ENCODE measurements at places on chromosomes 2 and 18. TPM values are rescaled to one million over a fixed set of nuclear protein-coding genes. Genes with fewer than 3 reads are reported as not detected.

The PID1 gene
- 7.3 TPM for total RNA-seq

DNA sequence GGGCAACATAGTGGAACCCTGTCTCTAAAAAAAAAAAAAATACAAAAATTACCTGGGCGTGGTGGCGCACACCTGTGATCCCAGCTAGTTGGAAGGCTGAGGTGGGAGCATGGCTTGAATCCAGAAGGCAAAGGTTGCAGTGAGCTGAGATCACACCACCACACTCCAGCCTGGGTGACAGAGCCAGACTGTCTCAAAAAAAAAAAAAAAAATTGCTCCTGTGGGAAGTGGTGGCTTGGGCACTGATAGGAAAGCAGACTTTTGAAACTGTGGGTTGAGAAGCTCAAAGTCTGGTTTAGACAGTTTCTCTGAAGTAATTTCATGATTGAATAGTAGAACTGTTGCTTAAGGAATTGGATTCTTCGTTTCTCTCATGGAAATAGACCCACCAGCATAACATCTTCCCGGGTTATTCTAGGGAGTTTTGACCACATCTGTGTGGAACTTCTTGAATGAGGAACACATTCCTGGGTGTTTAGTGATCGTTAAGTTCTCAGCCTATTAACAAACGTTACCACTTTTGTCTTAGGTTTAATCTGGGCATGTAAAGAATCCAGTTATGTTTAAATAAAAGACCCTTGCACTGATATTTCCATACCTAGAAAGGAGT, 33.5 kb downstream of the GRHL1 start:
- no peak overlapping the region for H3K27ac ChIP-seq
- no peak for DNase-seq
- peaks cover 21% of the 10 kb centered on the region for H3K4me1 ChIP-seq

The IAH1 gene
- 101 TPM for total RNA-seq

The PPP1R1C gene
- 39.1 TPM for total RNA-seq

DNA sequence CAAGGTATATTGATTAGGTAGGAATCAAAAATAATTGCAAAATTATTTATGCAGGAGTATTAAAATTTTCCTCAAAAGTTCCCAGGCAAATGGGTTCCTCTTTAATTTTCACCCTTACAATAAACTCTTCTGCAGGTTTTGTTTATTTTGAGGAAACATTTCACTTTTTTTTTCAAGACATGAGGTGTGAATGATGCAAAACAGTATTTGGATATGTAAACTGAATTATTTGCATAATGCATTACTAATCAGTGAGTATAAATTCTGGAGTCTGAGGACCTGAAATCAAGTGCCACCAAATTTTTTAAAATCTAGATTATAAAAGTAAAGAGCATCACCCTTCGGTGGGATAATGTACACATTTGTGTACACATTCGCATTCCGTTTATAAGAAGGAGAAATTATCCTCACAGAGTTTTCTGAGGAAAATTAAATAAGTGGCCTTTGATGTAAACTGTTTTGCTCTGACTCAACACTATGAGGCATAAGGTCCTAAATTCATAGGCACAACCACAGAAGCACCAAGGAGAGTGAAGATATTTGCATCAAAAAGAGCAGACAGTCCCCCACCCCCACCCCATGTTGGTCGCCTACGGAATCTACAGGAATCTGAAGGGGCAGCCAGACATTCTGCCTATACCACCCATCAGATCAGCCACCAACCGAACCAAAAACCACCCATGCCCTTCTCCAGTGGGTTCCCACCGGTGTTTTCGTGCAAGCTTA, 33.1 kb downstream of the BCL11A start:
- peaks cover 6% of the 10 kb centered on the region for H3K4me1 ChIP-seq
- H3K27me3 ChIP-seq = no peaks in the 10 kb centered on the region
- no peak overlapping the region for H3K27ac ChIP-seq
- no peak overlapping the region for H3K4me3 ChIP-seq

- H3K4me1 ChIP-seq = no peaks in the 10 kb centered on the region
- no peaks in the 10 kb centered on the region for H3K36me3 ChIP-seq
- no peaks in the 10 kb centered on the region for H3K27me3 ChIP-seq
- no peak for DNase-seq
- H3K27ac ChIP-seq = no peak overlapping the region
- no peak overlapping the region for H3K4me3 ChIP-seq
Observed at GRCh38 chr2:41399437-41400087, 648.3 kb upstream of the PKDCC start.

DNA sequence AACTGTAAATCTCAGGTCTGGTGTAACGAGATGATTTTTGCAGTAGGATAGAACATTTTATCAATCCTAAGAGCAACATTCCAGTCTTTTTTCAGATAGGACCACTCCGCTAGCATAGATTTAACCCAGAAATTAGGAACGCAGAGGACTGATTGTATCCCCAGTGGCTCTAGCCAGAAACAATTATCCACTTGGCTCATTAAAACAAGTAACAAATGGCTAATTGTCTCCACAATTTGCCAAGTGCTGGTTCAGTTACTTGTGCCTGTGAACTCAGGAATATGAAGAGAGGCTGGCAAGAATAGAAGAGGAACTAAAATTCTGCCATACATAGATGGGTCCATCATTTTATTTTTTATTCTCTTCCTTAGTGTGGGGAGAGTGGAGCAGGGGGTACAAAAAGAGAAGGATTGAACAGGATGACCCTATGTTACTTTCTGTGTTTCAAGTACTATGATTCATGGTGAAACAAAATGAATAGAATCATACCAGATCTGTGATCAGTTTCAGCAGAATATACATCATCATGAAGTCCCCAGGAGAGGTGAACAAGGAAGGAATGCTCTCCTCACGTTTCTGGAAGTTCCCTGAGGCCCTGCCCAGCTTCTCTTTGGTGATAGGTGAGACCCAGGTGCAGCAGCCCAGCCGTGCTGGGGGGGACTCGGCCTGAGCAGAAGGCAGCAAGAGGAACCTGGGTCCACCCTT, 121.6 kb downstream of the ARL4C start:
- no peaks in the 10 kb centered on the region for H3K27me3 ChIP-seq
- H3K4me1 ChIP-seq = no peaks in the 10 kb centered on the region

The LRRC30 gene
- total RNA-seq = not detected

DNA sequence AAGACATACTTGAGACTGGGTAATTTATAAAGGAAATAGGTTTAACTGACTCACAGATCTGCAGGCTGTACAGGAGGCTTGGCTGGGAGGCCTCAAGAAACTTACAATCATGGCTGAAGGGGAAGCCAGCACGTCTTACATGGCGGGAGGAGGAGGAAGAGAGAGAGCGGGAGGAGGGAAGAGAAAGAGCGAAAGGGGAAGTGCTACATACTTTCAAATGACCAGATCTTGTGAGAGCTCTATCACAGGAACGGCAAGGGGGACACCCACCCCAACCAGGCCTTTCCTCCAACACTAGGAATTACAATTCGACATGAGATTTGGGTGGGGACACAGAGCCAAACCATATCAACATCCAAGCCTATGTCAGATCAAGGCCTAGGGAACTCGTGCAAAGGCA, 24.2 kb downstream of the MYL12B start:
- DNase-seq = no peak
- H3K4me1 ChIP-seq = peaks cover 11% of the 10 kb centered on the region
- H3K27me3 ChIP-seq = no peaks in the 10 kb centered on the region

GRCh38 chr2:37544591-37545031, 126.8 kb downstream of the CDC42EP3 start:
- DNase-seq = no peak
- no peak overlapping the region for H3K27ac ChIP-seq
- H3K4me1 ChIP-seq = no peaks in the 10 kb centered on the region
- H3K27me3 ChIP-seq = no peaks in the 10 kb centered on the region
- no peak overlapping the region for H3K4me3 ChIP-seq

The EFR3B gene
- total RNA-seq = 6.3 TPM

- no peak overlapping the region for H3K4me3 ChIP-seq
- H3K36me3 ChIP-seq = no peaks in the 10 kb centered on the region
- H3K27me3 ChIP-seq = no peaks in the 10 kb centered on the region
- no peak overlapping the region for H3K27ac ChIP-seq
- DNase-seq = no peak
Observed at GRCh38 chr2:71743995-71744675, 290.8 kb downstream of the DYSF start.

- no peak overlapping the region for H3K4me3 ChIP-seq
- no peaks in the 10 kb centered on the region for H3K27me3 ChIP-seq
- no peaks in the 10 kb centered on the region for H3K4me1 ChIP-seq
- H3K27ac ChIP-seq = no peak overlapping the region
- DNase-seq = no peak
Observed at GRCh38 chr2:29587402-29588190, 333.8 kb downstream of the ALK start.

DNA sequence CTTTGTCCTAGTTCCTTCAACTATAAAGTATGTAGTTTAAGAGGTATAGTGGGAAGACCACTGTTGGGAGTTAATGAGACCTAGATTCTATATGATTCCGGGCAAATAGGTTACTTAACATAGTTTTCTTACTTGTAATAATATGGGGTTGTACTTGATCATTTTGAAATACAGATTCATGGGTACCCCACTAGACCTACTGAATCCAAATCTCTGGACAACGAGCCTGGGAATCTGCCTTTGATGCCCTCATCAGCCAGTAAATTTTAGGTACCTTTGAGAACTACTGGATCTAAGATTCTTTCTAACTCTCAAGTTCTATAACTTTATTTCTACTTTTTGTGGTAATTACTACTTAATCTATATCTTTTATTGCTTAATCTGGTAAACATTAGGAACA, 6.6 kb downstream of the BMPR2 start:
- peaks cover 65% of the 10 kb centered on the region for H3K4me1 ChIP-seq
- no peaks in the 10 kb centered on the region for H3K27me3 ChIP-seq
- no peaks in the 10 kb centered on the region for H3K36me3 ChIP-seq
- no peak overlapping the region for H3K27ac ChIP-seq

DNA sequence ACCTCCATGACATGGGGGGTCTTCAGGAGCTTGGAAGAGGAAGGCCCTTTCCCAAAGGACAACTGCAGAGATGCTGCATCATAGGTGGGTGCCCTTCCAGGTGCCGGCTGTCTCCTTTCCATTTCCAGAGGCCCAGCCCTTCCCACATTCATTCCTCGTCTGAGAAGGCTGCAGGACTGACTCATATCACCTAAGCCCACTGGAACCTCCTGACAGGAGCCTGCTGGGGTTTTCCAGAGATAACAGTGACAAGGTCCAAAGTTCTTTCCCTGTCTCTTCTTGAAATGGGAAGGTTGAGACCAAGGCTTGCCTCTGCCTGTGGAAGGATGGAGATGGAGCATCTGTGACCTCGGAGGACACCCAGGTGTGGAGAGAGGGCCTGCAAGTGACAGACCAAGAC, 3.6 kb upstream of the PRSS56 start:
- no peak for DNase-seq
- H3K36me3 ChIP-seq = no peaks in the 10 kb centered on the region
- H3K27ac ChIP-seq = no peak overlapping the region
- no peaks in the 10 kb centered on the region for H3K4me1 ChIP-seq
- H3K27me3 ChIP-seq = peaks cover 13% of the 10 kb centered on the region
- H3K4me3 ChIP-seq = no peak overlapping the region

DNA sequence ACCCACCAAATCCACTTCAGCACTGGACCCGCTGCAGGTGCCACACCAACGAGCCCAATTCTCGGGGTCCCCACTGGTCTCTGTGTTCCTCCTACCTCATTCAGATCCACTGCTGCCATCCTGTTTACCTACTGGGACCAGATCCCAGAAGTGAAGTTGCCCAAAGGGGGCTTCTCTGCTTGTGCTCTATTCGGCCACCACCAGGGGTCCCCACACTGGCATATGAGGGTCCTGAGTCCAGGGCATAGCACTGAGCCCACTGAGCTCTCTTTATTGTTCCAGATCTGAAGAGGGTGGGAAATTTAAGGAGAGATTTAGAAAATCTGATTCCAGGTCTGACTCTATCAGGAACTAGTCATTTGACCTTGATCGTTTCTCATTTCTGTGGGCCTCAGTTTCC, 2.4 kb downstream of the GPR45 start:
- no peaks in the 10 kb centered on the region for H3K36me3 ChIP-seq
- H3K27ac ChIP-seq = no peak overlapping the region
- no peaks in the 10 kb centered on the region for H3K4me1 ChIP-seq
- H3K27me3 ChIP-seq = no peaks in the 10 kb centered on the region
- no peak for DNase-seq

The NCKAP5 gene
- 8.9 TPM for total RNA-seq

GRCh38 chr18:11981543-11982366, 448 bp downstream of the IMPA2 start:
- H3K27me3 ChIP-seq = no peaks in the 10 kb centered on the region
- H3K36me3 ChIP-seq = no peaks in the 10 kb centered on the region
- peak overlapping the region; percentile 70 for H3K4me3 ChIP-seq

DNA sequence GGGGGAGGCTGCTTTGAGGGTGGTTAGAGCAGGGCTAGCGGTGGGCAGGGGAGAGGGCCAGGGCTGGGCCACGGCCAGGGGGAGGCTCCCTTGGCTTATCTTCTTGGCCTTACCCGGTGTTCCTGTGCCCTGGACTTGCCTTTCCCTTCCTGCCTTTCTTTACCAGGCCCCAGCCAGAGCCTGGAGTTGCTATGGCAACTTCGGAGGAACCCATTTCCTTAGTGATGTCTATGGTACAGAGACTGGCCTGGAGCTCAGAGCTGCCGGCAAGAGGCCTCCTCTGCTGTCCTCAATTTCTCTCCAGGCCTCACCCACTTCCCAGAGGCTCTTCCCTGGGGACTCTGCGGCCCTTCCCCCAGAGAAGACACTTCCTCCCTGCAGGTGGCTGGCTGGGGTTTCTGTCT, 11.5 kb downstream of the SPEG start:
- no peak overlapping the region for H3K4me3 ChIP-seq
- H3K36me3 ChIP-seq = no peaks in the 10 kb centered on the region
- no peak for DNase-seq
- no peaks in the 10 kb centered on the region for H3K27me3 ChIP-seq
- peaks cover 69% of the 10 kb centered on the region for H3K4me1 ChIP-seq

The TGFA gene
- 0.56 TPM for total RNA-seq

The SPATA3 gene
- total RNA-seq = not detected

GRCh38 chr2:99424371-99424770, 65.4 kb downstream of the REV1 start:
- H3K4me3 ChIP-seq = no peak overlapping the region
- no peak overlapping the region for H3K27ac ChIP-seq
- H3K27me3 ChIP-seq = no peaks in the 10 kb centered on the region
- peaks cover 98% of the 10 kb centered on the region for H3K36me3 ChIP-seq

The RAB17 gene
- total RNA-seq = 1.1 TPM

DNA sequence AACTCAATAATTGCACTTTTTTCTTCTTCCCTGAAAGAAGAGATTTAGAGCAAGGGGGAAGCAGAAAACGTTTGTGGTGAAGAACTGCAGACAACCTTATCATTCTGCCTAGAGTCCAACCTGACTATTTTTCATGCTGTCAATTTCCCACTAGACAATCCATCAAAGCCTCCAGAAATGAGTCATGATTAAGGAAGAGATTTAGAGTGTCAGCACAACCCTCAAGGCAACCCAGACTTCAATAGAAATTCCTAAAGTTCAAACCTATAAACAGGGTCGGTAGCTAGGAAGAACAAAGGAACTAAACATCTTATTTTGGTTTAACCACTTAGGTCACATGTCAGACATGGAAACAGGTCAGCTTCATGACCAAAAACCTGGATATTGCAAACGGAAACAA, 86.9 kb downstream of the SLC25A12 start:
- no peak overlapping the region for H3K4me3 ChIP-seq
- no peak overlapping the region for H3K27ac ChIP-seq
- DNase-seq = no peak
- no peaks in the 10 kb centered on the region for H3K27me3 ChIP-seq
- H3K4me1 ChIP-seq = peaks cover 8% of the 10 kb centered on the region
- no peaks in the 10 kb centered on the region for H3K36me3 ChIP-seq

All from heart left ventricle (tissue), 16 donors.